ENCODE measurements at places on chromosomes 1 and 21.

GRCh38 chr21:29184037-29184436 lies 53.6 kb downstream of the MAP3K7CL start:
- no peak for DNase-seq

DNA sequence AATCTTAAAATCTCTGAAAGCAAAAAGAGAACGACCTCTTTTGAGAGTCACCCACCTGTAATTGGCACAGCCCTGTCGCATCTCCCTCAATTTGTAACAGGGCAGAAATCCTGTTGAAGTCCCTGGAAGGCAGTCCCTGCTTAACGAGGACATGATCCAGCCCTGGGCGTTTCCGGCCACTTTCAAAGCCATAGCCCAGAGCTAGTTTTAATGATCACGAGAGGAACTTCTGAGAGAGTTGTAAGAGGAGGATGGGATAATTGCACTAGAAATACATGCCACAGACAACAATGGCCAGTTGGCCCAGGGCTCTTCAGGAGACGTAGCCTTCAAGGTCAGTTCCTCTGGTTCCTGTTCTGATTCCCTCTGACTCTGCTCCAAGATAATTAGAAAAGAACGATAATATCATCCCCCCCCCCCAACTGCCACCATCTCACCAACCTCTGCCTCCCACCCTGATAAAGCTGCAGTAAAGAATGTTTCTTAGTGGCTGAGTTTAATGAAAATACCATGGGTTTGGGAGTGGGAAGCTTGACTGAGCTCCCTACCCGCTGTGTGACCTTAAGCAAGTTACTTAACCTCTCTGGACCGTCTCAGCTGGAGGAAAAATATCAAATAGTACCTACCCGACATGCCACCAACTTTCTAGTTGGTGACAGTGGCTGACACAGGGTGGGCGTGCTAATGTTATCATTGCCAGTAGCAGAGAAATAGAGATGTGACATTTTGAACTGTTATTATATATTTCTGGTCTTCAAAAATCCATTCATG lies 140.0 kb downstream of the OMA1 start:
- DNase-seq, result no peak

DNA sequence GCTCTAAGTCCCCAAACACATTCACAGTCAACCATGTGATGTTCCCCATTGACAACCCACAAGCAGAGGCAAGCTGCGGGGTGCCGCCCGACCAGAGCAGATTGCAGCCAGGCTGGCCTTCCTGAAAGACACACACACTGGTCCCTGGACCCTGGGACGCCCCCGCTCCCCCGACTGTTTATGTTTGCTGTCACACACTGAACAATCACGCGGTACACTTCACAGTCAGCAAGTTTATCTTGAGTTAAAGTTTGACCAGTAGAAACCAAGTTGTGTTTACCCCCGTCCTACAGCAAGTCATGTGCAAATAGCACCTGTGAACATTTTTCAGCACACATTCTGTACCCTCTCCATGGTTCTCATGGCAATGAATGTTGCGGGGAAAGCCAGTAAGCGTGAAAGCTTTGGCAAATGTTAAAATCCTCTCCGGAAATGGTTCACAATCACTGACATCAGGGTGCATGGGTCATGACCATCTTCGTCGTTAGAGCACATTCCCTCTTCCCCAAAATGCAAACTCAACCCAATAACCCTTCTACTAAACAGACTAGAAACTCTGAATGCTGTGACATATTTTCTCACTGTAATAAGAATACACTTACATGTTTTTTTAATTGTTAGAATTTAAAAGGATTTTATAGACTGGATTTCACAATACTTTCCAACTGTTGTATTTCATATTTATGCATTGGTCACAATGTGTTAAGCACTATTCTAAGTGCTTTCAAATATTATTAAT lies 33.3 kb upstream of the IRF2BP2 start:
- no peak for DNase-seq

DNA sequence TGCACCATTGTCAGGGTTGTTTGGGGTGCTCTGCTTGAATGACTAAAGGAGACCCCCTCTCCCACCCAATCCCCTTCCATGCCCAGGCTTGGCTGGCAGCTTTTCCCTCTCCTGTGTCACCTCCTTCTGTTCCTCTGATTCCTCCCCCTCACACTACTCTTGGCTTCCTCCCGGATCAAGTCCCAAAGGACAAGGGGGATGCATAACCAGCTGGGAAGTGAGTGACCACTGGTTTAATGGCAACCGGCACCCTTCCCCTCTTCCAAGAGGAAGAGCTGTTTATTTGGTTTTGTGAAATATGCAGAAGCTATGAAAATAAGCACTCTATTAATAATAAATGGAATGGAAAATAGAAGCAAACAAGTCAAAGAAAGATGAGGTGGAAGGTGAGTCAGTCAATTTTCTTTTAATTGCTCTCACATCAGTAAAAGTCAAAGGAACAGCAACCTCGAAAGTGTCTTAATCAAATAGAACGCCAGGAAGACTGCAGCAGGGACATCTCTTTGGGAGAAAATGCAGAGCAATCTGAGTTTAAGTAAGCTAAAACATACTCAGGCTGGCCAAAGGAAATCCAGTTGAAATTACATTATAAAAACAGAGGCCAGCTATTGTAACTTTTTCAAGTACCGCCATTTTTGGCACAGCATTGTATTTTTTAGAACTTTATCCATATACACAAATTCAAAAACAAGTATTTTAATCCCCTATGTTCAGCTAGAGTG lies 322.5 kb downstream of the SIPA1L2 start:
- DNase-seq, result peak; percentile 35

- DNase-seq, result peak; percentile 30
These were observed 686 bp downstream of the ARF1 start for GRCh38 chr1:228082918-228083870.

GRCh38 chr1:64343105-64343822 lies 126.7 kb upstream of the CACHD1 start:
- DNase-seq, result no peak

DNA sequence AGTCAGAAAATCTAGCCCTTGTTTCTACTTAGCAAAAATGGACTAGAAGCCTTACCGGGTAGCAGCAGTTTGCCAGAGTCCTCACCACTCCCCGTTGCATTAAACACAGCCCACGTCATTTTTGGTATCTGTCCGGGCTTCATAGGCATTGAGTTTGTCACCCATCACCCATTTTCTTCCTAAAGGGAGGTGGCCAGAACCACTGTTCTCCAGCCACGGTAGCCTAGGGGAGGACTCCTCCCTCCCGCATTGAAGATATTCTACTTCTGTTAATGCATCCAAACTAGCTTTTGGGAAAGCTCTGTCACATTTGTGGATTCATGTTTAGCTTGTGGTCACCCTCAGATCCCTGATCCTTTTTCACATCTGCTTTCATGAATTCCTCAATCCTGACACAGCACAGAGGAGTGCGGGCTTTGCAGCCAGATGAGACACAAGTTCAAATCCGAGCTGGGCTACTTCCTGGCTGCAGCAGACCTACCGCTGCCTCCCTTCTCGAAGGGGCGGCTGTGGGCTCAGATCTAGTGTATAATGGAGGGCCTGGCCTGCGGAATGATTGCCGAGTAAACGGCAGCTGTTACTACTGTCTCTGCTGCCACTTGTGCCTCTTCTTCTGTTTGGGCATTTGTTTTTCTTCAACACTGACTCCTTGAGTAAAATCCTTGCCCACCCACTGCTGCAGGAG lies 63.2 kb upstream of the EFHD2 start:
- DNase-seq, result no peak

- DNase-seq, result no peak
These were observed 63.9 kb downstream of the USP25 start for GRCh38 chr21:15793550-15794235.

DNA sequence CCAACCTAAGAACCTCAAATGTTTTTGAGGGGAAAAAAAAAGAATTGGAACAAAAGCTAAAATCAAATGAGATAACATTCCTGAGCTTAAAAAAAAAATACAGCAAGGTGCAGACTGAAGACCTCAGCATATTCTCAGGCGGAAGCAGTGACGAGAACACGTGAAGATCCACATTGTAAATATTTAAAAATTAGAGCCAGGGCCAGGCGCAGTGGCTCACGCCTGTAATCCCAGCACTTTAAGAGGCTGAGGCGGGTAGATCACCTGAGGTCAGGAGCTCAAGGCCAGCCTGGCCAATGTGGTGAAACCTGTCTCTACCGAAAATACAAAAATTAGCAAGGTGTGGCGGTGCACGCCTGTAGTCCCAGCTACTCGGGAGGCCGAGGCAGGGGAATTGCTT lies 15.7 kb downstream of the TFB2M start:
- no peak for DNase-seq

DNA sequence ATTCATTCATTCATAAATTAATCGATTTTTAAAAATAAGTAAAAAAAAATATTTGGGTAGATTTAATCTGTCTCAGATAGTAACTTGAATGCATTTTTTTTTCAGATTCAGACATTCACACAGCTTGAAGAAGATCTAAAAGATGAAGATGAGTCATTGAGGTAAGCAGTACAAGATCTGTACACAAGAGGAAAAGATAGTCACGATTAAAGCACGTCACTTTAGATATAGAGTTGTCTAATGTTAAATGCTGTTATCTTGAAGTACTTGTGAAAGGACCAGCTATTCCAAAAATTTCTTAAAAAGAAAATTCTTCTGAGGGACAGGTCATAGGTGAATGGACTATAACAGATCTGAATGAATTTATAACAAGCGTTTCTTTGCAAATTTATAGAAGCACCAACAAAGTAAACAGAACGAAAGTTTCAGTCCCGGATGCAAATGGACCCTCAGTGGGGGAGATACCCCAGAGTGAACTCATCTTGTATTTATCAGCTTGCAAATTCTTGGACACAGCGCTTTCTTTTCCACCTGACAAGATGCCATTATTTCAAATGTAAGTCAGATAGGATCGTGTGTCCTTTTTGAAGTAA lies 31.2 kb upstream of the MORC3 start:
- DNase-seq, result no peak

DNA sequence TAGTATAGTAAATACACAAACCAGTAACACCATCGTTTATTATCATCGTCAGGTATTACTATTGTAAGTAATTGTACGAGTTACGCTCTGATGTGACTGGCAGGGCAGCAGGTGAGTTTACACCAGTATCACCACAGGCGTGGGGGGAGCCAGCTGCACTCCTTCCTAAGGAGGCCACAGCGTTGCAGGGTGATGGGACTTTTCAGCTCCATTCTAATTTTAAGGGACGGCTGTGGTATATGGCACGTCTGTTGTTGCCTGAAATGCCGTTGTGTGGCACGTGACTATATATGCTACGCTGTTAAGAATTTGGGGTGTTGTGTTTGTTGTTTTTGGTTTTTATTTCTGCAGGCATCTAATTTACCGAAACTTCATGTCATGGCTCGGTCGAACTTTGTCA lies 164.8 kb upstream of the COL6A1 start:
- DNase-seq, result no peak

- DNase-seq, result no peak
These were observed 1.8 kb downstream of the OR10J1 start for GRCh38 chr1:159441360-159441759.

- DNase-seq, result no peak
These were observed 2.3 kb downstream of the COQ8A start for GRCh38 chr1:226942392-226942791.

GRCh38 chr1:230068621-230068873 lies 1.5 kb downstream of the GALNT2 start:
- no peak for DNase-seq

GRCh38 chr1:153543736-153544135 lies 1.9 kb downstream of the S100A4 start:
- no peak for DNase-seq

DNA sequence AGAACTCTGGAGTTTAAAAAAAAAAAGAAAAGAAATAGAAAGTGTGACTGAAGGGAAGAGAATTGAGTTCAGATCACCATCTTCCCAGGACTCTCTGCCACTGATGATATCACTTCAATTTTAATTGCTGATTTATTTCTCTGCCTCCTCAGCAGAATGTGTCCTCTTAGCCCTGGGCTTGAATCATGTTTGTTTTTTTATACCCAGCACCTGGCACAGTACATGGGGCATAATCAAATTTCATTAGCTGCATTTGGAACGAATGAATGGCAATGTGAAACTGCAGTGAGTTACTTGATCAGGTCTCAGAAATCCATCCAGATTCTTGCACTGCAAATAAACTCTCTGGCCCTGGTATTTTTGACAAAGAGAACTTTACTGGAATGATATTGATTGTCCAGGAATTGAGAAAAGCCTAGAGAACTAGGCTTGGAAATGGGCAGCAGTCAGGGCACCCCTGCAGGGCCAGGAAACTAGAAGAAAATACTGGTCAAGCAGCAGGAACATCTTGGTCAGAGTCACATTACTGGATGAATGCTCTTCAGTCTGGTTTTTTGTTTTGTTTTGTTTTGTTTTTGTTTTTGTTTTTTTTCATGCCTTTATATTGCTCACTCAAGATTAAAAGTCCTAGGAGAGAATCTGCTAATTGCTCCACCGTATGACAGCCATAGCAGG lies 103.8 kb upstream of the FAM78B start:
- DNase-seq, result no peak

DNA sequence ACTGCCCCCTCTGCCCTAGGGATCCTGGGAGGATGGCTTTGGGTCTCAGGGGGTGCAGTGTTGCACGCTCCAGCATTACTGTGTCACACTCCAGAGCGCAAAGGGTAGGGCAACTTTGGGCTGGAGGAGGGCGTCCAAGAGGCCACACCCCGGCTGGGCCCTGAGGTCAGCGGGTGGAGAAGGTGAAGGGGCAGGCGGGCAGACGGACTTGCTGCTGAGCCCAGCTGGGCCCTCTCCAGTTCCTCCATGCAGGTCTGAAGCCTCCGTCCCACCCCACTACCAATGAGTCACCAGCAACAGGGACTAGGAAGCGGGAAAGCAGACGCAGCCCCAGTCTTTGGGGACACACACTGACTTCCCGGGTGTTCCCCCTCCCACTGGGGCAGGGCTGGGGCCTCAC lies 116.0 kb downstream of the CASZ1 start:
- no peak for DNase-seq

DNA sequence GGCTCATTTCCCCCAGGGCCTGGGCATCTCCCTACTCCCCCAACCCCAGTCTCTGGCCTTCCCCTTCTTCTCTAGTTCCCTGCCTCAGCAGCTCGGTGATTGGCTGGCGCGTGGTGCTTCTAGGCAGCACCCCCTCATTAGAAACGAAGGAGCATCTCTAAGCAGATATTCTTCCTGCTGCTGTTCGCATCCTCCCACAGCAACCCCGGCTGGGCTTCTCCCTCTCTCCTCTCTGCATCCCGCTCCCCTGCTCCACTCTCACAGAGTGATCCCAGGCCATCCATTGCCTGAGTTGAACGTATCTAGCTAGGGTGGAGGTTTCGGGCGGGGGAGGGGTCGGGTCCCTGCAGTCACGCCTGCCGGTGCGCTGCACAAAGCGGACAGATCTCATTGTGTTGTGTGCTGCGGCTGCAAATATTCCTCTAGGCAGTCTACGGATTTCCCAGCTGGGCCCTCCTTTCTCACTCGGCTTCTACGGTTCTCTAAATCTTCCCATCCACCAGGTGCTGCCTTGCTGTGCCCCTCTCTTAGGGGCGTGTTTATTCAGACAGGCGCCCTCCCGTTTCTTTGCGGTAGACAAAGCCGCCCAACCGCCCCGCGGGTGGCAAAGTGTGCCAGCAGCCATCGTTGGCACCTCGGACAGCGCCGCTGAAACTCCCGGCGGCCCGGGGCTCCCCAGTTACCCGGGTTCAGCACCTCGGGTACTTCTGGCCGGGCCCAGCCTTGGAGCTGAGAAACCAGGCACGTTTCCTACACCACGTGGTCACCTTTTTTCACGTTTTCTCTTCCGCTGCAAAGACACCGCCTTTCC lies 2.2 kb downstream of the CACNA1E start:
- DNase-seq, result no peak

All from dermis microvascular lymphatic vessel endothelial cell (primary cell).